Myocyte (in vitro differentiated cells): ENCODE measurements at places on chromosomes 4 and X. TPM values are rescaled to one million over a fixed set of nuclear protein-coding genes. Genes with fewer than 3 reads are reported as not detected.

- no peak for DNase-seq
These were observed 99.9 kb downstream of the AREG start for GRCh38 chr4:74544655-74545361.

SYTL5 gene
- 0.16 and 0.26 TPM in 2 replicates for total RNA-seq

SFRP2 gene
- total RNA-seq: not detected in 2 replicates

DNA sequence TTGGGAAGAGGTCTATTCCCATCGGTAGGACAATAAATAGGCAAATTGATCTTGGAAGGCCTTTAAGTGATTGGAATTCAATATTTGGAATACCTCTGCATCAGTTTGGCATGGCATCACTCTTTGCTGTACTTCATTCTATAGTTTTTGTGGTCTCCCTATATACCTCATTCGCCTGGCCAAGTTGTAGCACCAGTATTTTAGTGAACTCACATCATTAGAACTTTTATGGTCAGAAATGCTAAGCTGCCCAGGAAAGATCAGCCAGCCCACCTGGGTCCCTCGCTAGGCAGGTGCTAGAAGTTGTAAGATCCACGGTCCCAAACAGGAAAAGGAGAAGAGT is 40.3 kb downstream of the ZCCHC13 start:
- DNase-seq: no peak

DNA sequence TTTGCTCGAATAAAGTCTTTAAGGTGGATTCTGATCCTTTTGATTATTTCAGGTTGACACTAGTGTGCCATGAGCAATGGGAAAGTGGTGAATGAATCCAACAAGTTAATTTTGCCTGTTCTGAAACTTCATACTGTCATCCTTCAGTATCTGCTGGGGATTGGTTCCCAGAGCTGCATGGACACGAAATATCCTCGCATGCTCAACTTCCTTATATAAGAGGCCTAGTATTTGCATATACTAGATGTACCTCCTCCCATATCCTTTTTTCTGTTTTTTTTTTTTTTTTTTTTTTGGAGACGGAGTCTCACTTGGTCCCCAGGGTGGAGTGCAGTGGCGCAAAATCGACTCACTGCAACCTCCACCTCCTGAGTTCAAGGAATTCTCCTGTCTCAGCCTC is 23.0 kb upstream of the PDS5A start:
- DNase-seq: no peak

DNA sequence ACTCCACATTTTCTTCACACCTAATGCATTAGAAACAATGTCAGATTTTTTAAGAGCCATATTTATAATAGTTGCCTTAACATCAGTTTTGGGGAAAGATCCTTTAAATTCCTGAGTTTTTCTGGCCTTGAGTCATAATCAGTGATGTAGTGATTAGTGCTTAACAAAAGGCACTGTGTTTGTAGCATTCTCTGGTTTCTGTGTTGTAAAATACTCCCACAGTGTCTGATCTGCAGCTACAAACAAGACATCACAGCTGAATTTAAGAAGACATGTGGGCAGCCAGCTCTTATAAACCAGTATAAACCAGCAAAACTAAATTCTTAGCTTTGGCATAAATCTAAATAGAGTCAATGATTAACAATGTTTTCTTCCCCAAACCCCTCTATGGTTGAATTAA is 233.8 kb downstream of the FSTL5 start:
- DNase-seq: no peak

LRP2BP gene
- 1.3 and 1.6 TPM in 2 replicates for total RNA-seq

MAGEC1 gene
- total RNA-seq: not detected in 2 replicates

DNA sequence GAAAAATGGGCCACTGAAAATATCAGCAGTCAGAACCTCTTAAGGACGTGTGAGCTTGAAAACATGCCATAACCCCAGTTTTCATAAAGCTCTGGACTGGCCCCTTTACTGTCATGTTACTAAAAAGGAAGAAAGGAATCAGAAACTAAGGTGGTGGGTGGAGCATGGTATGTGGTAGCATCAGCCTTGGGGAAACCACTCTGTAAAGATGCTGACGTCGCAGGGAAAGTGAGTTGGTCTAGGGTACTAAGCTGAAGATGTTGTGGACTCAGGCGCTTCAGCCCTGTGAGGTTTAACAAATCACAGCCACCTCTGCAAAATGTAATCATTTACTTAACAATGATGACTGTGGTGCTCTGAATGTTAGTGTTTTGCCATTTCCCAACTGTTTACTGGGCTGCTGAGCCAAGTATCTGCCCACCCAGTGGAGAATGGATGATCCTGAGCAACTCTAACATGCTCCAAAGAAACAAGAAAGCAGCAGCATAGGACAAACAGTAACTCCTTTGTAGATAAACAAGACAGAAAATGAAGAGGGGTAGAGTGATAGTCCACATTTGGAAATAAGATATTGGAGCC is 33.4 kb downstream of the C4orf54 start:
- DNase-seq: no peak

NDST3 gene
- total RNA-seq: not detected in 2 replicates

DNA sequence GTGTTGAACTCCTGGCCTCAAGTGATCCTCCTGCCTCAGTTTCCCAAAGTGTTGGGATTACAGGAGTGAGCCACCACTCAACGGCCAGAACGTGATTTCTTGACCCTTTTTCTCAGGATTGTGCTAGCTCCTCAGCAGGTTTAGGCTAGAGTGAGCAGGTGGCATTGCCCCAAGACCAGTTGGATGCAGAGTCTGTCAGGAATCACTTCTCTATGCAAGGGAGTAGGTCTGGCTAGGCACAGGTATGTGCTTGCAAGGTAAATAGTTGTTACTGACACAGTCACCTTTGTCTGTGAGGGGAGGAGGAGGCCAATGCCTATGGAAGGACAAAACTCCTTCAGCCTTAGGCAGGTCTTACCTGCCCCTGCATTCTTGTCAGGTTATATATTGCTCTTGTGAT is 24.2 kb downstream of the SLC25A5 start:
- DNase-seq: no peak

GRCh38 chrX:126394681-126395080 is 157.9 kb downstream of the DCAF12L1 start:
- no peak for DNase-seq

GRCh38 chr4:136687118-136687517 is 845.2 kb downstream of the PCDH18 start:
- peak; percentile 2 for DNase-seq

DNA sequence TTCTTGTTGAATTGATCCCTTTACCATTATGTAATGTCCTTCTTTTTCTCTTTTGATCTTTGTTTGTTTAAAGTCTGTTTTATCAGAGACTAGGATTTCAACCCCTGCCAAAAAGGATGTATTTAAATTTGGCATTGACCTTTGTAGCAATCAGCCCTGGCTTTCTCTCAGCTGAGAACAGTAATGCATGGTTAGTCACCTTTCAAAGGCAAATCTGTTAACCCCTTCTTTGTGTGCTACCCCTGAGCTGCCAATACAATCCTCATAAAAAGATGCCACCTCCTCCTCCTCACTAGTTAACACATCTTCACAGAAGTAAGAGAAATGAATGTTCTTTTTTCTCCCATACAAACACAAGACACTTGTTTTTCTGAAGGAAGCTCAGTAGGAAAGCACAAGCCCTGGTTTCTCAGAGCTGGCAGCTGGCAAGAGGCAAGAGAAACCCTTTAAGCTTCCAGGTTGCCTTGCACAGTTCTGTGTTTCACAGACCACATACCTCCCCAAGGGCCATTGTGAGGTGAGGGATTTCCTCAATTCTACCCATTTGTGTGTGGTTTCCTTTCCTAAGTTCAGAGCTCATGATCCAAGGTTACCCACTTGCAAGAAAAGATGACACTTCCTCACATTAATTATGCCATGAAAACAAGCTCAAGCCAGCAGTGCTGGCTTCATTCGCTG is 122.6 kb downstream of the RCHY1 start:
- DNase-seq: no peak

GRCh38 chrX:48601741-48602394 is 4.6 kb downstream of the WDR13 start:
- no peak for DNase-seq

MAP3K15 gene
- not detected in 2 replicates for total RNA-seq

TCEAL2 gene
- total RNA-seq: not detected in 2 replicates

SSX2B gene
- total RNA-seq: not detected in 2 replicates

- no peak for DNase-seq
These were observed 46.7 kb downstream of the DDX60L start for GRCh38 chr4:168433571-168433970.

- DNase-seq: no peak
These were observed 10.6 kb downstream of the G3BP2 start for GRCh38 chr4:75662626-75663025.

DNA sequence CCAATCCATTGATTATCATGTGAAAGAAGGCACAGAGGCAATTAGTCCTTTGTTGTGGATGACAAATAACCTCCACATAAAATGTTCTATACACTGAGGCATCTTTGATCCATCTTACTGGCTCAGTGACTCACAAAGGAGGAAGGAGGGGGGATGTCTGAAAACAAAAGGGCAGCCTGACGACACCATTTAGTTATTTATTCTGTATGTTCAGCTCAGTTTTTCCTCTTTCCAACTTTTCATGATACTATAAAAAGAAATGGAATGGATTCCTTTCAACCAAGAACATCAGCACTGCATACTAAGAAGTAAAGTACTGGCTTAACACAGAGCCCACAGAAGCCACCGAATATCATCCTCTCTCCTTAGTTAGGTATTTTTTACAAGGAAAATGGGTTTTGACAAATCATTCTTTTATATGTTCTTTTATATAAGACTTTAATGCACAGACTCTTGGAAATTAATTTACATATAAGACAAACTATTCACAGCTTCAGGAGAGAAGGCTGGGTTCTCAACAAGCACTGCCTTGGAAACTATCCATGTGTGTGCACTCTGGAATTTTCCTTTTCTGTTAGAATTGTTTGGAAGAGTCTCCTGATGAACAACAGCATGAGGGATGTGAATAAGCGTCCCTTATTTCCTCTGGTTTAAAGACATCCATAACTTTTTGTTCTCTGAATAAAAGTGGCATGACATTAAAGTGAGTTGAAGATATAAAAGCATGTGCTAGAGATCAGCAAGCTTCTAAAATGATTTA is 135.6 kb downstream of the TSPAN5 start:
- peak; percentile 22 for DNase-seq

DNA sequence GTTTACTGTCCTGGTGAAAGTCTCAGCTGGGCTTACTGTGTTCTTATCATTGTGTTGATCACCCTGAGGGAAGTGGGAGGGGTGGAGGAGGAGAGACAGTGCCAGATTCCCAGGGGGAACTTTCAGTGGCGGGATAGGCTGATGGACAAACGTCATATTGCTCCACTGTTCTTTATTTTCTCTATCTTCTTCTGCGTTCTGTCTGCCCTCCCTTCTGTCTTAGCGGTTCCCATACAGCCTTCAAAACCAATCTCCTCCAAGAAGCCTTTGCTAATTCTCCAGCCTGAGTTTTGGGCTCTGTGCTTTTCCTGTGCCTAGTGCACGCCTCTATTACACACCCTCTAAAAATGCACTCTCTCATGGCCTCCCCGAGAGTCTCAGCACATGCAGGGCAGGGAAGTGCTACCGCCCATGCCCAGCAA is 448.7 kb upstream of the FAT1 start:
- DNase-seq: no peak

RTL9 gene
- total RNA-seq: 0.52 and 1.2 TPM in 2 replicates

SSX3 gene
- not detected in 2 replicates for total RNA-seq

- DNase-seq: peak; percentile 39
These were observed 100.6 kb downstream of the CHIC2 start for GRCh38 chr4:53963781-53964180.

NIPAL1 gene
- 0.27 and 3.1 TPM in 2 replicates for total RNA-seq

RBPJ gene
- 95.2 and 97.3 TPM in 2 replicates for total RNA-seq

DNA sequence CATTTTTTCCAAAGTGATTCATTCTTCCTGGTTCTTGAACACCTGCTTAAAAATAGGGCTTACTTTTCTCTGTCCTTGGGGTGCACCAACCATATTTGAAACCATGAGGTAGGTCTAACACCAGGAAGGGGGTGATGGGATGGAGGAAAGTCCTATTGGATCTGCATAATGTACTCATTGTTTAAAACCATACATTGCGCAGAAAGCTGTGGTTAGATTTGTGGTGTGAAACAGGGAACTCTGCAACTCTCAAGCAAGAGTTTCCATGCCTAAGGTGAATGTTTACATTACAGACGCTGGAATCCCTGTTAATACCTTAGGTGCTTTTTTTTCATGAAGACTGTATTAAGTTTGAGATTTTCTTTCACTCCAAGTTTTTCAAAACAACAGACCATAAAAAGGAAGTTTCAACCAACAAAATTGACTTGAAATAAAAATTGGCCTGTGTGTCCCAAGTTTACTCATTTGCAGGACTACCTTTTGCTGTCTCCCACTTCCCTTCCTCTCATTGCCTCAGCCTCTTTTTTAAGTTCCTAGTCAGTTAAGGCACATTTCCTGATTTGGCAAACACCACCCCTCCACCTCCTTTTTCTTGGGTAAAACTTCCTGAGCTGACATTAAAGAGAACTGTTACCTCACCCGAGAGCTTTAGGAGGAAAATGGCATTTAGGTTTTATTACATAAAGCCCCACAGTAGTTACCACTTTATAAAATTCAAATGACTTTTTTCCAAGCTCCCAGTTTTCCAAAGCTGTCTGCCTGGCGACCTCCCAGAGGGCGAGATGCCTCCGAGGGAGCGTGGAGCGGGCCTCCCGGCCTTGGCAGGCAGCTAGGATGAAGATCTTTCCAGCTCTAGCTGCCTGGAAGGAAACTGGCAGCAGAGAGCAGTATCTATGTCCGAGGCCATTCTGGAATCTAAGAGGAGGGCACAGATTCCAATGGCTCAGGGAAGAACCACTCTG is 47.9 kb upstream of the RBPJ start:
- DNase-seq: no peak

PWWP3B gene
- 37.8 and 39.5 TPM in 2 replicates for total RNA-seq

ODAPH gene
- 0.13 TPM in 1 of 2 replicates, not detected in the other for total RNA-seq

- DNase-seq: peak; percentile 38
These were observed 151.5 kb downstream of the PDLIM5 start for GRCh38 chr4:94603170-94603747.

DNA sequence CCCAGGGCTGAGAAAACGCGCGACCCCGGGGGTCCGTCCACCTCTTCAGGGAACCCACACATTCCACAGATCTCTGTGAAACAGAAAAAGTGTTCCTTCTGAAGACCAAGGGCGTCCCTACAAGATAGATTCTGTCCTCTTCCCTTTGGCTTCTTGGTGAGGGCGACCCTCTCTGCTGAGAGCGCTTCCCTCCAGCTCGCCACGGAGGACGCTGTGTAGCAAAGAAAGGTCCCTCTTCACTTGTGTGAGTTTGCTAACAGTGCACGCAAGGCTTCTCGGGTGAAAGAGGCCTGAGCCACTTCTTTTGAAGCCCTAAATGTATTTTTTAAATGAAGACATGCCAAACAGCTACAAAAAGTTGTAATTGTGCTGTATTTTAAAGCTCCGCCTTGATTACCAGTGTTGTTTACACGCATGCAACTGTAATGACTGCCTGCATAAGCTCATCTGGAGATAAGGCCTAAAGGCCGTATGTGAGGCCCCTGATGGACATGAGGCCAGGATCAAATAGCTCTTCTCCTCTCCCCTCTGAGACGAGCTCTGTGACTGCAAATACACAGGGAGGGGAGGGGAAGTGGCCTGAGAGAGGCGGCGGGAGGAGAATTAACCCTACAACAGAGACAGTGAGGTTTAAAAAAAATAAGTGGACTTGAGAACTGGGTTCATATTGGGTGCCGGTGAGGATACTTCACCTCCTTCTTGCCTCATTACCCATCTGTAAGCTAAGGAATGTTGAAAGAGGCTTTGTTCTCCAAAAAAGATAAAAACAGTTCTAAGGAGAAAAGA is 95.5 kb downstream of the SOWAHB start:
- DNase-seq: no peak

SSX2 gene
- not detected in 2 replicates for total RNA-seq

FRG2 gene
- total RNA-seq: not detected in 2 replicates

MTNR1A gene
- total RNA-seq: not detected in 2 replicates
